ENCODE measurements at places on chromosomes 2 and 18.

DNA sequence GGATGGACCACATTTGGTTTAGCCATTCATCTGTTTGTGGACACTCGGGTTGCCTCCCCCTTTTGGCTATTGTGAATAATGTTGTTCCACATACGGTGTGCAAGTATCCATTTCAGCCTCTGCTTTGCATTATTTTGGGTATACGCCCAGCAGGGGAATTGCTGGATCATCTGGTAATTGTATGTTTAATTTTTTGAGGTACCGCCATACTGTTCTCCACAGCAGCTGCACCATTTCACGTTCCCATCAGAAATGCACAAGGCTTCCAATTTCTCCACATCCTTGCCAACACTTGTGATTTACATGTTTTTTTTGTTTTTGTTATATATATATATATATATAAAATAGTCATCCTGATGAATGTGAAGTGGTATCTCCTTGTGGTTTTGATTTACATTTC is 54.6 kb upstream of the TWIST2 start:
- no peak for DNase-seq

GRCh38 chr2:113225263-113226259 is 51.8 kb downstream of the PSD4 start:
- DNase-seq = no peak

- DNase-seq = no peak
Observed at GRCh38 chr2:61252031-61252430, 90.0 kb downstream of the C2orf74 start.

GRCh38 chr2:209472871-209473270 is 49.0 kb downstream of the MAP2 start:
- no peak for DNase-seq

- no peak for DNase-seq
Observed at GRCh38 chr18:46693996-46694395, 37.0 kb upstream of the LOXHD1 start.

Data from SK-N-DZ (cell line).